AG04449 (cell line): ENCODE measurements at places on chromosomes 11 and 22.

DNA sequence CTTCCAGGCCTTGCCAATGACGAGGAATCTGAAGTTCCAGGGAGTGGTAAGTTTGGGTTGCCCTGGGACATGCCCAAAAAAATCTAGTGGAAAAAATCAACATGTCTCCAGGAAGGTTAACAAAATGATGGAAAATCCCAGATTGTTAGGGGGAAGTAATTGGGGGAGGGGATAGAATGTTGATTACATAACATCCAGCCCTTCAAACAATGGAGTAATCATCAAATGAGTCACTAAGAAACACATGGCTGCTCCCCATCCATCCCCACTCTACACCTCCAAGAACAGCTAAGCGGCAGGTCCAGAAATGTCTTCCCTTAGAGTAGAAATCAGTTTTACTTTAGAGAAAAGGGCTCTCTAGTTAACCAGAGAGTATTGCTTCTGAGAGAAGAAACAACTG lies 94.9 kb downstream of the ETS1 start:
- no peak for DNase-seq

DNA sequence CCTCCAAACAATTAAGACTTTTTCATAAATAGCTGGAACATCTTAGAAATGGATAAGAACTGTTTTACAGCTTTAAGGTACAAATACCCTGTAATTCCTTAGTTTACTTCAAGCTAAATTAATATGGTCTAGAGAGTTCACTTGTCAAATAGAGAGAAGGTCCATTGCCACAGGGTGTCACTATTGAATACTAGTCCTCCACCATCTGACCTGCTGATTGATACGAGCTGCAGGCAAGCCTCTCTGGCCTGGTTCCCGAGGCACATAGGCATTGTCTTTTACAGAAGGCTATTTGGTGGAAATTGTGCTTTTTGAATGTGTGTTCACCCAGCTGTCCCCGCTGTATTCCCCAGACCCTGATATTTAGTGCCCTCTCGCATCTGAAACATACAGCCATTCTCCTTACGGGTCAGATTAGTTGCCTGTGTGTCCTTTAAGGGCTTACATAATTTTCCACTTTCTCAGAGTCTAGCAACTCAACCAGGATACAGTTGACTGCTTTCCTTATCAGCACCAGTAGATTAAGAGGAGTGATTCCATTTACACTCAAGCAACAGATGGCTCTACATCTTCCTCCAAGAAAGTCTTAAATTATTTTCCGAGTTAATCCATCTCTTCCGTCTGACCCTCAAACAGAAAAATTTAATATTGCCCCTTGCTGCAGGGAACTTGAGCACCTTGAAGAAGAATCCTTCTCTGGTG lies 788.8 kb upstream of the FAT3 start:
- no peak for DNase-seq

DNA sequence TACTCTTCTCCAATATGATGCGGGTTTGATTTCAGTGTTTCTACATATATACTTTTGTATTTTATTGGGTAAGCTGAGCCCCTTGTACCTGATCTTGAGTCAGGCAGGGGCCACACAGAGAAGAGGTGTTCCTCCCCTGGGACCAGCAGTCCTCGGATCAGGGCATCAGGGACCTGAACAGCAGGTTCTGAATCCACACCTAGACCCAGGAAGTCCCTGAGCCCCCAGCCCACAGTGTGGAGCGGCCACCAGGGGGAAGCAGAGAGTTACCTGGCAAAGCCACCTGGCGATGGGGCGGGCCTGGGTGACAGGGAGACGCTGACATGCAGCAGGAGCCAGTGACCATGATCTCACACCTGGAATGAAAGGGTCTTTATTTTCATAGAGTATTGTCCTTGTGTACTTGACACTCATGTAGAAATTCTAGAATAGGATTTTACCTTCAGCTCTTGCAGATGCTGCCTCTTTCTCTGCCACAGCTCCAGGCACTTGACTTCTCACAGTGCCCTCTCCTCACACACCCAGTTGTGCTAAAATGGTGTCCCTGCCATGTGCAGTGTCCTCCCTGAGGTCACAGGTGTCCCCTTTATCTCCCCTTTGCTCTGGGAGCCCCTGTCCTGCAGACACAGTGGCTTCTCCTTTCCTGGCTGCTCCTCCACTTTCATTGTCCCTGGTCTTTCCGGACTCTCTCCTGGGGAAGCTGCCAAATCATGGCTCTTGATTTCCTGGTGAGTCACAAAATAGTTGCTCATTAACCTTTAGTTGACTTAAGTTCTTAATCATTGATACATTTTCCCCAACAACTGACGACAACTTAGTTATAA lies 48.5 kb downstream of the GGTLC2 start:
- DNase-seq: no peak

- DNase-seq: no peak
These were observed 40.5 kb downstream of the SGSM3 start for GRCh38 chr22:40410731-40411505.

DNA sequence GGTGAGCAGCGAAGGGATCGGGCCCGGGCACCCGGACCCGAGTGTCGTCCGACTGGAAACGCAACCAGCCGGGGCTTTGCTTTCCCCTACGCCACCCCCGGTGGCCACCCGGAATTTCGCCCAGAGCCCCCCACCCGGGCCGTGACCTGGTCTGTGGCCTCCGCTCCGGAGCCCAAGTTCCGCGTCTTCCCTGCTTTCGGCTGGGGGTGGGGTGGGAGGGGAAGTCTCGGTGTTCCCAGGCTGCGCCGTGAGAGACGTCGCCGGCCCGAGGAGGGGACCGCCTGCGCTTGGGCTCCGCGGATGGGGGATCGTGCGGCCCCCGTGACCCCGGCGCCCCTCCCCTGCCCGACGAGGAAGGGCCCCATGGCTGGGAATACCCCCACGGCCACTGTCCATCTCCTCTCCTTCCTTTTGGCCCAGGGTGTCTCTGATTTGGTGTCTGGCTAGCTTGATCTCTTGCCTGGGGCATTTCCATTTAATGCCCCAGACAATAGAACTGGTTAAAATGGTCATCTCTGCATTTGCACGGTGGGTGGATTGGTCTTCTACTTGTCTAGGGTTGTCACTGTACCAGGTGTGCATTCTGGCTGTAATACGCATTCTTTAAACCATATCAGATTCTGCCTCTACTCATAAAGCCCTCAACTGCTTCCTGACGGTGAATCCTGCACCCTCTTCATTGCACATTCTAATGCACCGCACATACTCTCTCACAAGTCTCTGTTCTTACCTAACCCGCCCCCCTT lies 789 bp downstream of the SIK2 start:
- DNase-seq: no peak

DNA sequence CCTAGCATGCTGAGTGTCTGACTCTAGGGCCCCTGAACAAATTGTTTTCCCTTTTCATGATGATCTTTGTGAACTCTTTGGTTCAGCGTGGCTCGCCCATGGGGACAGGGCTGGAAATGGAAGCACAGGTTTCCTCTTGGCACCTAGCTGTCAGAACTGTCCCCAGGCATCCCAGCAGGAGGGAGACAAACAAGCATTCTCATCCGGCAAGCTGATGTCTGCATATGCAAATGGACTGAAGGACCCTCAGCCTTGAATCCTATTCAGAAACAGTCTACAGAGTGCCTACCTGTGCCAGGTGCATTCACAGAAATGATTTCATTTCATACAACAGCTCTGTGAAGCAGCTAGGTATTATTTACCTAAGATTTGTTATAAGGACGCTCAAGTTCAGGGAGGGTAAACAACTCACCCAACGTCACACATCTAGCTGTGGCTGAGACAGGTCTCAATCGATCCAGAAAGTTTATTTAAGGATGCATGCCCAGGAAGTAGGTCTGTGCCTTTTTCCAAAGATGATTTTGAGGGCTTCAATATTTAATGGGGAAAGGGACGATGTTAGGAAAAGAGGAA lies 176.4 kb downstream of the KIRREL3 start:
- no peak for DNase-seq

DNA sequence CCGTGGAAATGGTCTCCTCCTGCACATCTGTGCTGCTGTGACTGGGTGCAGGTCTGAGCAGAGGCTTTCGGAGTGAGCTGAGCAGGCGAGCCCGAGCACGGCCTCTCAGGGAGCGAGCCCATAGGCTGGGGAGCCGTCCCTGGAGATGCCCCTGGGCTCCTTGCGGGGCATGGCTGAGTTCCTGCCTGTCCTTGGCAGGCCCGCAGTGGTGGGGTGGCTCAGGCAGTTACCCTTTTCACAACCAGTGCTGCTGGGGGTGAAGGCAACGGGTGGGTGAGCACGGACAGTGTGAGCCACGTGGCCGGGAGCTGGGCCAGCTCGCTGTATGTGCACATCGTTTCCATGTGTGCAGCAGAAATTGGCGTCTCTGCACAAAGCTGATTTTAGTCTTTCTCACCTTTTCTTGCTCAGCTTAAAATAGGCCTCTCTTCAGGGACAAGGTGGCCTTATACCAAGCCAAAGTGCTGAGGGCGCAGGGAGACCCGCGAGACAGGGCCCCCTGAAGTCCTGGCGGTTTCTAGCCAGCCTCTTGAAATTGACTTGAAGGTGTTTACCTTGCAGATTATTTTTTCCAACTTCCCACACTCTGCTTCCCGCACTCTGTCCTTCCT lies at the start of gene TP53AIP1:
TSS of gene TP53AIP1 (minus strand) at position 55 of the 611 bp plus-strand sequence. CDS start 5,053 bp downstream, outside the sequence.
- DNase-seq: no peak

DNA sequence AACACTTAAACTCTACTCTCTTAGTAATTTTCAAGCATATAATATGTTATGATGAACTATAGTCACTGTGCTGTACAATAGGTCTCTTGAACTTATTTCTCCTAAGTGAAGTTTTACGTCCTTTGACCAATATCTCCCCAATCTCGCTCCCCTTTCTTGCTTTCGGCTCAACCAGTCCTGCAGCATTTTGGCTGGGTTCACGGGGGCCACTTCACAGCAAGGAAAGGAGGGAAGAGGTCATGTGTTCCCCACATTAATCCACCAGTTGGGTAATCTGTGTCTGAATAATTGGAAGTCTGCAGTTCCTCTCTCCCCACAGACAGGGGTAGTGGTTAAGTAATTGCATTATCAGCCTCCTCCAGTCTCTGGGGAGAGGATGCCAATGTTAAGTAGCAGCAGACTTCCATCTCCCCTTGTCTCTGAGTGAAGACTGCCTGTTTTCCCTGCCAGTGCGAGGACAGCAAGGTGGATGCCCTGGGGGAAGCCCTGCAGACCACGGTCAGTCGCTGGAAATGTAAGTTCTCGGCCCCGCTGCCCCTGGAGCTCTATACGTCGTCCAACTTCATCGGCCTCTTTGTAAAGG lies 59.2 kb upstream of the CRTAM start:
- DNase-seq: no peak

GRCh38 chr11:57474803-57475115 lies 14.4 kb downstream of the RTN4RL2 start:
- DNase-seq: no peak

- DNase-seq: no peak
These were observed 125.5 kb upstream of the NECTIN1 start for GRCh38 chr11:119854521-119854920.
